ENCODE measurements at places on chromosomes 7 and 10.

DNA sequence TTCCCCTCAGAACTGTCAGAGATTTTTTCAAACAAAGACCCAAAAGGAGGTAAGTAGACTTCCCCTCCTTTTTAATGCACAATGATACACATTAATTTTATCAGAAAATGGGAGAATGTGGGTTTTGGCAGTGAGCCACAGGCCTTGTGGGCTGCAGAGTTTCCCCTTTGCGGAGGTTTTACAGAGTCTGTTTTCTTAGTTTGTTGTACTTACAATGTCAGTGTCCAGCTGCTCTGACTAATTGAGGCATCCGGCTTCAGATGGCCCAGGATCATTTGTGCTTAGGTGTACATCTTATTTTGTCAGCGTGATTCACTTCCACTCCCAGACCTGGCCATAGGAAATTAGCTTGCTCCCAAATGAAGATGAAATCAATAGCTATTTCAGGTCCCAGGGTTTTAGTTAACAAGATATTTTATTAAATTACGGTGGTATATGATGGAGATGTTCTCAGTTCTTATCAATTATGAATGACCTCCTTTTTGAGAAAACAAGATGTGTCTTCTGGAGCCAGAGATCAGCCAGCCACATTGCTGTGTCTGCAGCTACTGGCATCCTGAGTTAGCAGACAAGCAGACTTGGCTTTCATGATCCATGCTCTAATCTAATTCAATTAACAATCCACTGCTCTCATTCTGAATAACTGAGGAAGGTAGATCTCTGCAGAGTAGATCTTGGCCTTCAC is 1086.6 kb upstream of the SORCS1 start:
- DNase-seq = no peak

DNA sequence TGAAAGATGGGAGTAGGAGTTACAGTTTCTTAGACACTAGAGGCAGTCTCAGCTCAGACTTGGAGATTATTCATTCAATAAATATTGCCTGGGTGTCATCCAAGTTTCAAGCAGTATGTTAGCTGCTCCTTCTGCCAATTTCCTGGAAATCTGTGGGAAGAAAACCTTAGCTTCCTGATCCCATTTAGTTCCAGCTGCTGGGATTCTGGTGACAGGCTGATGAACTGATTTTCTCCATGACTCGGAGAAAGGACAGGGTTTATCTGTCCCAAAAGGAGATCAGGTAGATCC is 95.8 kb downstream of the CLEC2L start:
- DNase-seq = no peak

DNA sequence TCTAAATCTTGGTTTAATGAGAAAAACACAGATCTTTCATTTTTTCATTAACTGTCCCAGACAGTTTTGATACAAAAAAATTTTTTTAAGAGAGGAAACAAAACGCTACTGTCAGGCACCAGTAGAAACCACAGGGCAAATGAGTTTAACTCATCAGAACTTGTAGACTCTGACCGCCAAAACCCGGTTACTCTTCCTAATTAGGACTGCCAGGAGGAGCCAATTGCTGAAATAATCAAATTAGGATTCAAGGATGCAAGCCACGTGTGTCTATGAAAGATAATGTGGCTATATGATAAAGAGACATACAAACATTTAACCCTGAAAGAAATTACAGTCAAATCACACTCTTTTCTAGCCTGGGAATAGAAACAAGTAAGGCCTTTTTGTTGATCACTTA is 154.4 kb downstream of the DGKI start:
- no peak for DNase-seq

GRCh38 chr7:114214466-114214865 is 200.1 kb upstream of the FOXP2 start:
- DNase-seq = no peak

- no peak for DNase-seq
These were observed 4.0 kb downstream of the GPR15LG start for GRCh38 chr10:84177541-84178141.

GRCh38 chr7:1943326-1943725 is 273.2 kb downstream of the ELFN1 start:
- DNase-seq = no peak

DNA sequence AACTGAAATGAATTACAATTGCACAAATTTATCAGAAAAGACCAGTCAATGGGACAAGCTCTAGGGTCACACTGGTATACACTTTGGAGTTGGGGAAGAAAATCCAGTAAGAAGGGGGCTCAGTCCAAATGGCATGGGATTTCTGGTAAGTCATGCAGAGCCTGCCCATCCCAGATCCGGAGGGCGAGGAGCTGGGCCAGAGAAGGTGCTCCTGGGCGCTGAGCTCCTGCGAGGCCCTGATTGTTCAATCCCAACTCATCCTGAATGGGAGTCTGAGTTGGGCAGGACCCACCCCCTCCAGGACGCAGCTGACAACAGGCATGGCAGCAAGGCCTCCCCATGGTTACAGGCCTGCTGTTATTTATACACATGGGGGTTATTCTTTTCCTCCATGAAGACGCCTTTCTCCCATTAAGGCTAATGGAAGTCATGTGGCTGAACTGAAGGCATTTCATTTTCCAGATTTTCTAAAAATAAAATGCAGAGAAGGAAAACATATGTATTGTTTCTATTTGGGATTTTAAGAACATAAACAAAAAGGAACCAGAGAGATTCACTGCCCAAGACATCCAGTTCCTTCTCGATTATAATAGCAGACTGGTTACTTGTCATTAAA is 91.1 kb upstream of the ADAM12 start:
- no peak for DNase-seq

DNA sequence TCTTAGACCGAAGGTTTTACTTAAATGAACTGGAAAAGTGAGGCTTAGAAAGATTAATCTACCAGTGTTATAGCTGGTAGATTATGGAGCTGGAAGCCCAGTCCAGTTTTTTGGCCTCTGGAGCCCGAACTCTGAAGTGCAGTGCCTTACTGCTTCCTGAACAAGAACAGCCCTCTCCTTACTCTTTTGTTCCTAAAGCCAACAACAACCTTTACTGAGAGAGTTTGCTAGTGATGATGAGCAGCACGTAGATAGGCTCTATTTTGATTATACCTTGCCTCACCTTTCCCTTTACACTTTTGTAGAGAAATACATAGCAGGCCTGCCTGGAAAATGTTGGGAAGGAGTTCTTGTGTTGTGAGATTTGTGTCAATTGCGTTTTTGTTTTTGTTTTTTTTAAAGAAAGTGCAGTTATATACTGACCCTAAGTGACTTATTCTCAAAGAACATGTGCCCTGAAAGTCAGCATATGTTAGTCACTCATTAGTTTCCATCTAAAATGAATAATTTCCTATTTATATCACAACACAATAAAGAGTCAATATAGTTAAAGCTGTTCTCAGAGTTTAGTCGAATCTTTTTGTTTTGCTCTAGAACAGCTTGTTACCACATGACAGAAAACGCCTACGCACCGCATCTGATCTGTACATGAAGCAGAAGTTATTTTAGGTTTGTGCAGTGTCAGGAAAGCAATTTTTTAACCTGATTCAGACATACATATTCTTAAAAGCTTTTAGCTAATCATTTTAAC is 33.0 kb downstream of the PLEKHA1 start:
- DNase-seq = peak; percentile 30

DNA sequence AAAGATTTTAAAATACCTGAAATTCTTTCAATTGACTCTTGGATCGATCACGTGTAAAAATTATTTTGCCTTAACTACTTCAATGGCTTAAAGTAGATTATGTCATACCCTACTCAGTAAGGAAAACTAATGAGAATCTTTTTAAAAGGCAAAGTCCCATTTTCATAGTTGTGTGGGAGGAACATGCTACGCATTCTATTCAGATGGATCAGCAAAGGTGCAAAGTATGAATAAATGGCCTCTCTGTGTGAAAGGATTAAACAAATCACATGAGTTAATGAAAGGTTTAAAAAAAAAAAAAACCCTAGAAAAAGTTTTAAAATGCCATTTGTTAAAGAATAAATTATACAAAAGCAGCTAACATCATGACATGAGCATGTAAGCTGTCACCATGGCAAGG is 77.1 kb downstream of the ENO4 start:
- no peak for DNase-seq

DNA sequence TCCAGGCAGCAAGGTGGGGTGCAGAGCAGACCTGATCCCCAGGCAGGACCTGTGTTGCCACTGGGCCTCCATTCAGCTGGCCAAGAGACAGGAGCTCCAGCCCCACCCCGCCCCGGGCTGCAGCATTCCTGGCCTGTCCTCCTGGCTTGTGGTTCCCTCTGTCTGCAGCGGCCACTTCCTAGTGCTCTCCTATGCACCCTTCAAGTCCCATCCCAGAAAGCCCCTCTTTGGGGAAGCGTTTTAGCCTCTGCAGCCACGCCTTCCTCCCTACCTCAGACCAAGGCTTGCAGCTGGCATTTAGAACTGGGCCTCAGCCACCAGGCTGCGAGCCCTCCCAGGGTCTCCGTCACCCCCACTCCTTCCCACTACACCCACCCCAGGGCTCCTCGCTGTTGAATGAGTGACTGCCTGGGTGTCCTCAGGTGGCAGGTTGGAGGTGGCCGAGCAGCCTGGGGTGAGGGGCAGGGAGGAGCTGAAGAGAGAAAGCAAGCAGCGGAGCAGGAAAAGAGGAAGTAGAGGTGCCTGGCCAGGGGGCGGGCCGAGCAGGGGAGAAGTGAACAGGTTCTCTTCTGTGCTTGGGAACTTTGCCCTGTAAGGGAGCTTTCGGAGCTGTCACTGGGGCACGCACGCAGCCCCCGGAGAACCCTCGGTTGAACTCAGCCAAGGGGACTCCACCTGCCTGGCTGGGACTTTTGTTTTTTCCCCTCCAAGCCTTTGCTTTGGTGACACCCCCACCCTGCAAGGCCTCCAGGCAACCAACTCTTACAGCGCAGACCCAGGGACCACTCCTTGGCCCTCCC is 109.1 kb upstream of the TNRC18 start:
- no peak for DNase-seq

DNA sequence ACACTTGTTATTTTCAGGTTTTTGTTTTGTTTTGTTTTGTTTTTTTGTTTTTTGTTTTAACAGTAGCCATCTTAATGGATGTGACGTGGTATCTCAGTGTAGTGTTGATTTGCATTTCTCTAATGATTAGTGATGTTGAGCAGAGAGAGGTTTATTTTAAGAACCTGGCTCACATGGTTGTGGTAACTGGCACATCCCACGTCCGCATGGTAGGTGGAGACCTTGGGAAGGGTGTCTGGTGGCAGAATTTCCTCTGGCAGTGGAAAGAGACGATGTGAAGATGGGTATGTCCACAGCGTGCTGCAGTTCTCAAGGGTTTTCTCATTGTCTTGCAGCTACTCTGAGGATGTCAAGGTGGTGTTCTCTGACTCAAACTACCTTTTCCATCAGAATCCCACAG is 252.2 kb downstream of the GALNT17 start:
- no peak for DNase-seq

GRCh38 chr7:3187444-3188040 is 113.5 kb upstream of the SDK1 start:
- no peak for DNase-seq

GRCh38 chr10:102773986-102774385 is 30.2 kb downstream of the WBP1L start:
- no peak for DNase-seq

DNA sequence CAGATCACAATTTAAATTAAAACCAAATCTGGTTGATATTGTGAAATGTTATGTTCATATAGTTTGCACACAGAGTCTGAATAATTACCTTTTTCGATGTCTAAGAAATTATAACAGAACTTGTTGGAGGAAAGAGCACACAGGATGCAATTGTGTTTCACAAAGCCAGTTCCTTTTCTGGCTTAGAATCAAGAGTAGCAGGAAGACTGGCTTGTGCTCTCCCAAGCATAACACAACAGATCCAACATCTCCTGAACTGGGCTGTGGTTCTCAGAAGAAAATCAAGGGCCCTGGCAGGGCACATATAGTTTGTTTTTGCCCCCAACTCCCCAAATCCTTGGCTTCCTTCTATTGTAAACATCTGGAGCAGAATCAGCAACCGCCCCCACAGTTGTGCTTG is 62.7 kb downstream of the LRRC4 start:
- no peak for DNase-seq

- DNase-seq = no peak
These were observed 31.9 kb downstream of the WDR11 start for GRCh38 chr10:120883071-120883470.

DNA sequence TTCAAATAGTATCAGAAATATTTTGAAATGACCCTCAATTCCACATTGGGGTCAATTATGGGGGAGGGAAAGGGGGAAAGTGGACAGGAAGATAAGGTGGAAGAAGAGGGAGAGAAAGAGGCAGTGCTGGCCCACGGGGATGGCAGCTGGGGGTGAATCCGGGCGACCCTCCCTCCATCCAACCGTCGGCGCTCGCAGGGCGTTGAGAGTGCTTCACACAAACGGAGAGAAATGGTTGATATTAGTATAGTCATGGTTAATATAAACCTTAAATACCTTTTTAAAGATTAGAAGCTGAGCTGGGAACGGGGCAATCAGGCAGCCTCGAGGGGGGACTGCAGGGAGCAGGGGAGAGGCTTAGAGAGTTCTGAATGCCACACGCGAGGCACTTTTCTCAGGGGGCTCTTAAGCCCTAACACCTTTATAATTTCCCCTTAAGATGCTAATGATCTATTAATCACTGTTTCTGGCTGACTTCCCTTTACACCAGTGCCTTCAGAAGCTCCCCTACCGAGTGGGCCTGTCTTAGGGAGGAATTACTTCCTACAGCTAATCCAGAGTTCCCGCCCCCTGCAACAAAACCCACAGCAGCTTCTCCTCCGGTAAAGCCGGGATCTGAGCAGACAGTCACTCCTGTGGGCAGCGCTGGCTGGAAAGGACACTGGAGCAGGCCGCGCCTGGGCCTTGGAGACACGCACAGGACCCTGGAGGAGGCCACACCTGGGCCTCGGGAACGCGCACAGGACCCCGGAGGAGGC is 39.5 kb downstream of the PRKAG2 start:
- no peak for DNase-seq

- no peak for DNase-seq
These were observed 14.5 kb downstream of the C7orf57 start for GRCh38 chr7:48049850-48050249.

DNA sequence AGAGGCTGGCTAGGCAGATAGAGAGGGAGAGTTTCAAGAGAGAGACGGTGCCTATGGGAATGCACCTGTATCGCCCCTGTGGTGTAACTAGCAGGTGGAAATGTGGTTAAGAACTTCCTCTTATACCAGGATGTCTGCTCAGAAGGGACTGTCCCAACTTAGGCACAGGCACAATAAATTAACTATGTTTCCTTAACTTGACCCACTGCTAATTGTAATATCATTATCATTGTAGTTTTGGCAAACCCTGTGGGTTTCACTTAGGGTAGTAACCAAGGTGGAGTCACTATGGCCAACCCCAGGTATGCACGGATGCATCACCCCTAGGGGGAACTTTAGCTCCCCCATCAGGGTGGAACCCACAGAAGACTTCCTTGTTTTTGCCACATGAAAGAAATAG is 455.7 kb downstream of the DGKB start:
- no peak for DNase-seq

DNA sequence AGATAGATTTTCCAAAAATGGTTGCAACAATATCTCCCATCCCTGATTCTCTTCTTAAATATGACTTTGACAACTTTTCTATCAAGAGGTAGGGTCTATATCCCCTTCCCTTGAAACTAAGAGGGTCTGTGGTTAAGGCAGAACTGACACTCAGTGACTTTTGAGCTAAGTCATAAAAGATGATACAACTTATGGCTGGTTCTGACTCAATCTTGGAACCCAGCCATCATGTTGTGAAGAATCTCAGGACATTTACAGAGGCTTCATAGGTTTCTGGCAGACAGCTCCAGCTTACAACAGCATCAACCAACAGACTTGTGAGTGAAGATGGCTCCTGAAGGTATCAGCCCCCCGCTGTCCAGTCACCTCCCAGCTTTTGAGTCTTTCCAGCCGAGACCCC is 203.5 kb downstream of the RNLS start:
- DNase-seq = no peak
